ENCODE measurements at places on chromosomes 7 and 10. TPM values are rescaled to one million over a fixed set of nuclear protein-coding genes. Genes with fewer than 3 reads are reported as not detected.

Gene FRMPD2
- 0.26 TPM for total RNA-seq

DNA sequence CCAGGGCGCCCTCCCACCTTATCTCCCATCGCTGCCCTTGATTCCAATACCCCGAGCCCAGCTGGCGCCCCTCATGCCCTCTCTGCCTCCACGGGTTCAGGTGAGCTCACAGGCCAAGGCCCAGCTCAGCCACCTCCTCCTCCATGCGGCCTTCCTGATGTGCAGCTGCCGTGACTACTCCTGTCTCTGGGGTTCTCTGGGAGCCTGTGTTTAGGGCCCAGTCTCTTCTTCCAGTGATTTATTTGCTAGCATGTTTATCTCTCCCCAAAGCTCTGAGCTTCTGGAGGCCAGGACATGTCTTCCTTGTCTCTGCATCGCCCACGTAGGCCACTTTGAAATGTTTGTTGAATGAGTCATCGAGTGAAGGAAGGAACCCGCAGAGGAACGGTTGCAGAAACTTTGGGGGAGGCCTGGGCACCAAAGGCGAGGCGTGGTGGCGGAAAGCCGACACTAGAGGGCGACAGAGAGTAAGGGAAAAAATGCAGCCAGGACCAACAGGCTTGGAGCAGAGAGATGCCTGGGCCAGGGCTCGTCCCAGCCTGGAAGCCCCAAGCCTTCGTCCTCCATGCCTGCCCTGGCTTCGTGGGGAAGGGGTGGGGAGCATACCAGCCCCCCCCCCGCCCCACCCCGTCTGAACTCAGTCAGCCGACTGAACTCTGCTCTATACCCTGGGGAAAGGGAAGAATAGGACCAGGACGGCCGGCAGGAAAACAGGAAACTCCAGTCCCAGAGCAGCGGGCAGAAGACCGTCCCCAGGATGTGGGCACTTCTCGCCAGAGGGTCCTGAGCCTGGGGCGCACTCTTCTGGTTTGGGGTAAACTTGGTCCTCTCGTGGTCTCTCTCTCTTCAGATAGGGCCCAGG is 10.9 kb upstream of the HSPB1 start:
- H3K27me3 ChIP-seq: peaks cover 10% of the 10 kb centered on the region
- peak overlapping the region; percentile 54 for H3K27ac ChIP-seq
- peaks cover 18% of the 10 kb centered on the region for H3K4me1 ChIP-seq
- H3K36me3 ChIP-seq: no peaks in the 10 kb centered on the region

- H3K4me1 ChIP-seq: peaks cover 76% of the 10 kb centered on the region
- peaks cover 98% of the 10 kb centered on the region for H3K27me3 ChIP-seq
- H3K4me3 ChIP-seq: peak overlapping the region; percentile 77
- peak overlapping the region; percentile 95 for H3K27ac ChIP-seq
Measured at GRCh38 chr10:104331208-104331838, 6.9 kb downstream of the ITPRIP start.

DNA sequence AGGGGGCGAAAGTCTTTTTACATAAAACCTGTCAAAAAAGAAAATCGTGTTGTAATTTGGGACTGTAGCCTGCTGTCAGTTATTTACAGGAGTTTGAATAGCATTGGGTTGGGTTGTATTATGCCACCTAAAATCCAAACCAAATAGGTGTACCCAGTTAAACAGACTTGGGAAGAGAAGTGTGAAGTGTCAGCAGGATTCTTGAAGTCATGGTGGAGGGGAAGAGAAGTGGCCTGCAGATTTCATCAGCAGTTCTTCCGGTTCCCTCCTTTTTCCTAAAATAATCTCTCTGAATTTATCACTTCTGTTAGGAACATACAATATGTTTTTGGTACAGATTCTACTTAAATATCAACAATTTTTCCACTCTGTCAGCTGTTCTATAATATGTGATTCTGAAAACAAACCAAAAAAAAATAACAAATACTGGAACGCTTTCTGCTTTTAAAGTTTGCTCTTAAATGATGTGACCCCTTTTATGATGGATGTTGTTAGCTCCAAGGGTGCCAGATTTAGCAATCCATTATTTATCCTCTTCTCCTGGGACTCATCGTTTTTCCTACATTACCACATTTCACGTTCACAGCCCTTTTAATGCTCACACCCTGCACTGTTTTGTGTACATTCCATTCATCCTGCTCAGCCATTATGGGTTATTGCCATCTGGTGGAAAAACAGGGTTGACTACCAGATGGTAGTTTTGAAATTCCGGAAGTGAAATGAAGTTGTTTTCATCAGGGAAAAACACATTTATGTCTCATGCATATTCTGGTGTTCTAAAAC is 18.7 kb upstream of the ARHGAP12 start:
- no peak overlapping the region for H3K27ac ChIP-seq

DNA sequence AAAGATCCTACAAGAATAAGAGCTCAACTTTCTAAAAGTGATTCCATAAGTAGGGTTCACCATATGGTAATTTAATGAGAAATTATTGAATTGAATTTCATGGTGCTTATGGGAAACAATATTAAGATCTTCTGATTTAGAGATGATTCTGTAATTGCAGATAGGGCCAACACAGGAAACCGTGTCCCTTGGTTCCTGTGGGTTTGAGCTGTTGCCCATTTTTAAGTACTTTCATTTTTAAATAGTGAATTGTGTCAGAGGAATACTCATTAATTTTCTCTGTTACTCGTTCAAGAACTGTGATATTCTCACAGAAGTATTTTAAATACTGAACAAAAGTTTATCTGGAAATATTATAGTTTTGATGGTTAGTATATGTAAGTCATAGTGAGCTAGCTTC is 129.2 kb downstream of the SRI start:
- no peak overlapping the region for H3K27ac ChIP-seq
- no peaks in the 10 kb centered on the region for H3K4me1 ChIP-seq
- no peaks in the 10 kb centered on the region for H3K36me3 ChIP-seq
- no peaks in the 10 kb centered on the region for H3K27me3 ChIP-seq

Gene HTRA1
- total RNA-seq: 9.0 TPM

- no peak overlapping the region for H3K27ac ChIP-seq
- H3K4me3 ChIP-seq: no peak overlapping the region
- no peaks in the 10 kb centered on the region for H3K4me1 ChIP-seq
- H3K36me3 ChIP-seq: no peaks in the 10 kb centered on the region
Measured at GRCh38 chr7:108652886-108653285, 83.2 kb downstream of the DNAJB9 start.

GRCh38 chr7:14229047-14229446 is 239.6 kb upstream of the ETV1 start:
- no peak overlapping the region for H3K4me3 ChIP-seq
- DNase-seq: no peak
- H3K4me1 ChIP-seq: peaks cover 14% of the 10 kb centered on the region

- no peak for DNase-seq
- peaks cover 34% of the 10 kb centered on the region for H3K27me3 ChIP-seq
- no peaks in the 10 kb centered on the region for H3K36me3 ChIP-seq
Measured at GRCh38 chr7:150489782-150490181, 24.9 kb upstream of the GIMAP7 start.

Gene ZKSCAN5
- 21.7 TPM for total RNA-seq

Measured in neural crest cell (in vitro differentiated cells).